Stimulated activated CD8-positive, alpha-beta memory T cell treated with anti-CD3 and anti-CD28 coated beads, Interleukin-2, amount 100 ng/mL, for 1 hour (primary cell): ENCODE measurements at places on chromosomes 13 and 19.
A peak's percentile ranks its signal among the peaks of the same experiment; 100 is the strongest.

GRCh38 chr13:51230477-51231105, 8.4 kb downstream of the FAM124A start:
- DNase-seq: no peak

- DNase-seq: no peak
Observed at GRCh38 chr13:103229674-103230073, 163.5 kb upstream of the SLC10A2 start.

GRCh38 chr19:54877471-54877870, 3.4 kb downstream of the FCAR start:
- DNase-seq: no peak

- peak; percentile 5 for DNase-seq
Observed at GRCh38 chr13:52128714-52129700, at the start of gene NEK5. Gene NEK5 (minus strand): TSS chr13:52129073. CDS start chr13:52127482, 1,591 bp downstream.
